ENCODE measurements at places on chromosomes 4 and X. TPM values are rescaled to one million over a fixed set of nuclear protein-coding genes. Genes with fewer than 3 reads are reported as not detected.

Gene EVC2
- 1.7 TPM for polyA plus RNA-seq

Gene FGFRL1
- 74.6 TPM for polyA plus RNA-seq

Gene LNX1
- 0.72 TPM for polyA plus RNA-seq

Gene SLITRK4
- not detected for polyA plus RNA-seq

Gene KLKB1
- polyA plus RNA-seq: not detected

Gene MAGEA6
- not detected for polyA plus RNA-seq

Gene CFAP299
- polyA plus RNA-seq: not detected

Gene AREG
- 0.11 TPM for polyA plus RNA-seq

Gene PLK4
- polyA plus RNA-seq: 10.6 TPM

Gene PROM1
- polyA plus RNA-seq: 0.36 TPM

Gene F8A1
- polyA plus RNA-seq: 10.0 TPM

Gene CTBP1
- 314 TPM for polyA plus RNA-seq

Gene AASDH
- 4.2 TPM for polyA plus RNA-seq

Gene TRAM1L1
- 0.65 TPM for polyA plus RNA-seq

Gene PPARGC1A
- not detected for polyA plus RNA-seq

Gene LINC00632
- 4.8 TPM for polyA plus RNA-seq

Gene ATG4A
- 13.2 TPM for polyA plus RNA-seq

Gene HNRNPH2
- polyA plus RNA-seq: 17.0 TPM

Gene HMGN5
- polyA plus RNA-seq: 0.95 TPM

Gene RLIM
- polyA plus RNA-seq: 6.2 TPM

Gene MAOB
- not detected for polyA plus RNA-seq

Gene STARD8
- polyA plus RNA-seq: 6.8 TPM

Gene MAPK10
- 0.06 TPM for polyA plus RNA-seq

Gene CHRNA9
- polyA plus RNA-seq: not detected

Gene OTOP1
- polyA plus RNA-seq: not detected

Gene WNK3
- 0.30 TPM for polyA plus RNA-seq

Gene TET2
- 4.8 TPM for polyA plus RNA-seq

Gene FAM184B
- polyA plus RNA-seq: not detected

Gene TASL
- not detected for polyA plus RNA-seq

Gene LRRC66
- polyA plus RNA-seq: 0.16 TPM

Gene CT45A9
- polyA plus RNA-seq: not detected

Gene RNF212
- polyA plus RNA-seq: 2.6 TPM

Gene CPE
- polyA plus RNA-seq: 2.2 TPM

Gene ARX
- not detected for polyA plus RNA-seq

Gene GPAT3
- 0.21 TPM for polyA plus RNA-seq

Gene RBM46
- polyA plus RNA-seq: not detected

Gene CLIC2
- polyA plus RNA-seq: 0.11 TPM

Gene AKAP14
- polyA plus RNA-seq: not detected
